ENCODE measurements at places on chromosomes 5 and 9. TPM values are rescaled to one million over a fixed set of nuclear protein-coding genes. Genes with fewer than 3 reads are reported as not detected.

DNA sequence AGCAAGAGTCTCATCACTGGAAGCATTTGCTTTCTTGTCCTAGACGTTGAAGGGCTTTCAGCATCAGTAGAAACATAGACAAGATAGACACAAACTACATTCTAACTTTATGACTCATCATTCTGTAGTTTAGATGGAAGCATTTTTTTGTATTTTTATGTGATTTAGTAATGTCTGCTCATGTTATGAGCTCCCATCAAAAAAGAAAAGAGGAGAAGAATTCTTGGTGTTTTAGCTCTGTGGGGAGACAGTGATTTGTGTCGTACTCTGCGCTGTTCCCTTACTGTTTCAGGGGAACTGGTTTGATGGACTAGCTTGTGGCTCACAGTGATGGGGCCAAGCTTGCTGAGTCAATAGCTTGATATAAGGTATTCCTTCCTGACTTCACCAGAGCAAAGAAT is 159.2 kb upstream of the WWC1 start:
- peaks cover under 1% of the 10 kb centered on the region for H3K4me1 ChIP-seq
- no peaks in the 10 kb centered on the region for H3K27me3 ChIP-seq
- no peak overlapping the region for H3K27ac ChIP-seq
- H3K36me3 ChIP-seq: no peaks in the 10 kb centered on the region
- no peak overlapping the region for H3K4me3 ChIP-seq

GRCh38 chr9:70468291-70468690 is 53.8 kb upstream of the KLF9 start:
- DNase-seq: no peak
- H3K27me3 ChIP-seq: peaks cover 3% of the 10 kb centered on the region
- no peaks in the 10 kb centered on the region for H3K36me3 ChIP-seq
- no peak overlapping the region for H3K27ac ChIP-seq

DNA sequence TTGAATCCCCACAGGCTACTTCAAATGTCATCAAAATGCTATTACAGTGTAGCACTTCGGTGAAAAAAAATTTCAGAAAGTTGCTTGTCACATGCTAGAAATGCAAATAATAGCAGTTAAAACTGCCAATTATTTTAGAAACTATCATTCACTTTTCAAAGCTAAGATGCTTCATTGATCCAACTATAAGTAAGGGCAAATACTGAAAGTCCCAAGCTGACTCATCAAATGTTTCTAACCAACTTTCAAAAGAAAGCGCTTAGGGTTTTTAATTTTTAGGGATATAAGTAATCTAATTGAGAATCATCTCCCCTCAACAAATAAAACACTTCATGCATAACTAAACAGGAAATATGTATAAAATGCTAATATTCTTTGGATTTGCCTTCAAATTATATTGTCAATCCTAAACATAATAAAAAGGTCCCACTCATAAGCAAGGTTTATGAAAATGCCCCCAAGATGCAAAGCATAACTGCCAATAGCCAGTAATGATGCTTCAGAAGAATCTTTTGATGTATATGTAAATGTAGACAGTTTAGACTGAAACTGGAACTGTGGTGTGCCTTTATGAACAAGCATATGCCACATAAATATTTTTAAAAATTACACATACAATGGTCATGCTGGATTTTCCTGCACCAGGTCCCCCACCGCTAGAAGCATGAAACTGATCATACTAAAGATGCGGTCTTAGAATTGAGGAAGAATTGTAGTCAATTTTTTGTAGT is 12.2 kb downstream of the ACTL7A start:
- no peaks in the 10 kb centered on the region for H3K27me3 ChIP-seq
- peaks cover 26% of the 10 kb centered on the region for H3K36me3 ChIP-seq
- no peak for DNase-seq
- no peaks in the 10 kb centered on the region for H3K4me1 ChIP-seq
- H3K4me3 ChIP-seq: no peak overlapping the region

DNA sequence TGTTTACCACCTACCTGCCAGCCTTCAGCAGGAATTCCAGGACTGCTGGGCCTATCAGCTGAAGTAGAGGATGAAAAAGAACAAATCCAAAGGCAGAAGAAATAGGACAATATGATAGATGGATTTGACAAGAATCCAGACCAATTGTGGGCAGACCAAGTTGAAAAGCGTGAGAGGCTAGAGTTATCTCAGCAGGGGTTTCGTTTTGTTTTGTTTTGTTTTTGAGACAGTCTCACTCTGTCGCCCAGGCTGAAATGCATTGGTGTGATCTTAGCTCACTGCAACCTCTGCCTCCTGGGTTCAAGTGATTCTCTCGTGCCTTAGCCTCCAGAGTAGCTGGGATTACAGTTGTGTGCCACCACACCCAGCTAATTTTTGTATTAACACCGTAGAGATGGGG is 113.2 kb downstream of the PALM2AKAP2 start:
- no peaks in the 10 kb centered on the region for H3K27me3 ChIP-seq
- no peak overlapping the region for H3K4me3 ChIP-seq
- H3K4me1 ChIP-seq: peaks cover 6% of the 10 kb centered on the region
- H3K27ac ChIP-seq: no peak overlapping the region

GRCh38 chr9:94478755-94479730 is 75.8 kb upstream of the PCAT7 start:
- H3K27ac ChIP-seq: no peak overlapping the region
- peaks cover 3% of the 10 kb centered on the region for H3K4me1 ChIP-seq
- H3K4me3 ChIP-seq: no peak overlapping the region
- DNase-seq: no peak

DNA sequence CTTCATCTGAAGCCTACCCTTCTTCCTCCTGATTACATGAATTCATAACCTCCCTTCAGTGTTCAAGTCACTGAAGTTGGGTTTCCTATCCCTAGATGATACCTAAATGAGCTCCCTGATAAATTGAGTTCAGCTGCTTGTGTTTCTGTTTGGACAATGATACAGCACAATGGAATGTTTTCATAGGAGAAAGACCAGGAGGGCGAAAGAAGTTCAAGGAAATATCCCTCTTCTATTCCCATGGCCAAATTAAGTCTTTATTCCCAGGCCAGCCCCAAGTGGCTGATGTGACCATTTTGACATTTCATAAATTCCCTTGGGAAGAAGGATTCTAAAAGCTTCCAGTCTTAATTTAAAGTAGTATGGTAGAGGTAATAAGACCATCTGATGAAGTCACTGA is 555.8 kb upstream of the CLINT1 start:
- no peak overlapping the region for H3K4me3 ChIP-seq
- no peaks in the 10 kb centered on the region for H3K36me3 ChIP-seq
- no peaks in the 10 kb centered on the region for H3K27me3 ChIP-seq
- no peak overlapping the region for H3K27ac ChIP-seq
- H3K4me1 ChIP-seq: no peaks in the 10 kb centered on the region

The LECT2 gene
- not detected for total RNA-seq

The CCDC107 gene
- 13.5 TPM for total RNA-seq

The IL13 gene
- not detected for total RNA-seq

The SLC1A1 gene
- total RNA-seq: 2.2 TPM

The ITGA2 gene
- 15.1 TPM for total RNA-seq

The ECSCR gene
- total RNA-seq: 565 TPM

The CHMP5 gene
- total RNA-seq: 88.7 TPM

The PCDHB14 gene
- total RNA-seq: 8.4 TPM

The PAX5 gene
- 1.3 TPM for total RNA-seq

All from endothelial cell (in vitro differentiated cells).